ENCODE measurements at places on chromosomes 12 and 14.

- no peak for DNase-seq
Measured at GRCh38 chr12:94012590-94012989, 135.8 kb upstream of the PLXNC1 start.

GRCh38 chr14:74826574-74826973 is 49.4 kb downstream of the PROX2 start:
- DNase-seq = no peak

GRCh38 chr12:27940756-27941402 is 31.7 kb downstream of the PTHLH start:
- peak; percentile 87 for DNase-seq

GRCh38 chr12:1716215-1716862 is 25.5 kb downstream of the ADIPOR2 start:
- no peak for DNase-seq

GRCh38 chr14:105841022-105842009 is 314.9 kb downstream of the TMEM121 start:
- DNase-seq = no peak

DNA sequence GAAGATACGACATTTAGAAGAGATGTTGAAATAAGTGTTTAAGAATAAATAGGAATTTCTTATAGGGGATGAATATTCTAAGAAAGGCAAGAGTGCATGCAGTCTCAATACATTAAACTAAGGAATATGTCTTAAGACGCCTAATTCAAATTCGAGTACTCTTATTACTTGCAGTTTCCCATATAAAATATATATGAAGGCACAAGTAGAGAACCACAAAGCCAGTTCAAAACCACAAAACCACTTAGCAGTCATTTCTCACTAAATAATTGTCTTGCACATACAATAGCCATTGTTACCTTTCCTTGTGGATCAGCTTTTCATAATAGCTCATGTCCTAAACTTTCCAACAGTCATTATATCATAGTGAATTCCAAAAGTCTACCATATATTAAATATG is 91.0 kb upstream of the MON2 start:
- DNase-seq = no peak
